ENCODE measurements at places on chromosomes 13 and 19.

- no peak for DNase-seq
These were observed 1.3 kb upstream of the ZNF30 start for GRCh38 chr19:34925278-34925855.

DNA sequence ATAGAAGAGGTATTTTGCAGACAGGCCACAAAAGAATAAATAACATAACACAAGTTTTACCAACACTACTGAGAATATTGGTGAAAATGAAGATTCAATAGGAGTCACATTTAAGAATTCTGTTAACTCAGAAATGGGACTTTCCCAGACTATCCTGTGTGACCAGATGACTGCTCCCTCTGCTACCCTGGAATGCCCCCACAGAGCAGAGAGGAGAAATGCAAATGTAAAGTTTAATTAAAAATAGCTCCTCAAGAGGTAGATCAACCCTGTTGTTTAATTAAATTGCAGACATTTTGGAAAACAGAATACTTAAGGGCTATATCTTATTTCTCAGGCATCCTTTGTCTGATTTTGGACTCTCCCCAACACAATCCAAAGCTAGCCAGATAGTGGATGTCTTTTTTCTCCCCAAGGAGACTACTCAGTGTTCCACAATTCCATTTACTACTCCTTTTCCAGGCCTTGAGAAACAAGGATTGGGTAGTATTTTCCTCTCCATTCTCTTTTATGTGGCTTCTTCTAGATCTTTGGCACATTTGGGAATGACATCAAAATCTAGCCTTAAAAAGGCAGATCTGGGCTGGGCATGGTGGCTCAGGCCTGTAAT lies 104.7 kb upstream of the TSC22D1 start:
- DNase-seq, result no peak

GRCh38 chr13:67642657-67643056 lies 412.5 kb upstream of the PCDH9 start:
- DNase-seq, result no peak

- DNase-seq, result no peak
These were observed 1.1 kb upstream of the AKAP11 start for GRCh38 chr13:42270857-42271215.

DNA sequence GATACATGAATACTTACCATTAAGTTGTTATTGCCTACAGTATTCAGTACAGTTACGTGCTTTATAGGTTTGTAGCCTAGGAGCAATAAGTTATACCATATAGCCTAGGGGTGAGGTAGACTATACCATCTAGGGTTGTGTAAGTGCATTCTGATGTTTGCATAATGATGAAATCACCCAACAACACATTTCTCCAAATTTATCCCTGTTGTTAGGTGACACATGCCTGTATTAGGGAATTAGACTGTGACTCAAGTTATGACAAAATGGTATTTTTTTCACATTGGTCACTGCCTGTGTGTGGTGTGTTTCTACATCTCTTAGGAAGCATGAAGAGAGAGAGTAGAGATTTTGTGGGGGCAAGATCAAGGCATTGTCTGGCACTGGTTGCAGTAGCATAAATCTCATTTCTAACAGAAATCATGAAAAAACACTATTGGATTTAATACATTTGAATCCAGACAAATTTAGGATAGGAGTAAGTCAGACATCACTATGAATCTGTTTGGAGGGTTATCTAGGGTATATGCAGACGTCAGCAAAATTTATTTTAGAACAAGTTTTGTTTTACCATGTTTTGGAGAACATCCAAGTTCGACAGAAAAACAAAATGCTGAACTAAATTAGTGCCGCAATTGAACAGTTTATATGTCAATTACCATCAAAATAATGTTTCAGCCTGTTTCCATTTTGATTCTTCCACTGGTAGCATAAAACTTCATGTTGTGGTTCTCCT lies 332.1 kb downstream of the LMO7 start:
- no peak for DNase-seq

- no peak for DNase-seq
These were observed 169.4 kb upstream of the MIR17HG start for GRCh38 chr13:91178099-91178498.

- DNase-seq, result no peak
These were observed 169.8 kb downstream of the ATP8A2 start for GRCh38 chr13:25541434-25542123.

- DNase-seq, result no peak
These were observed 5.8 kb downstream of the LSR start for GRCh38 chr19:35254341-35255297.

- no peak for DNase-seq
These were observed 3.1 kb downstream of the AKAP11 start for GRCh38 chr13:42275098-42275471.

DNA sequence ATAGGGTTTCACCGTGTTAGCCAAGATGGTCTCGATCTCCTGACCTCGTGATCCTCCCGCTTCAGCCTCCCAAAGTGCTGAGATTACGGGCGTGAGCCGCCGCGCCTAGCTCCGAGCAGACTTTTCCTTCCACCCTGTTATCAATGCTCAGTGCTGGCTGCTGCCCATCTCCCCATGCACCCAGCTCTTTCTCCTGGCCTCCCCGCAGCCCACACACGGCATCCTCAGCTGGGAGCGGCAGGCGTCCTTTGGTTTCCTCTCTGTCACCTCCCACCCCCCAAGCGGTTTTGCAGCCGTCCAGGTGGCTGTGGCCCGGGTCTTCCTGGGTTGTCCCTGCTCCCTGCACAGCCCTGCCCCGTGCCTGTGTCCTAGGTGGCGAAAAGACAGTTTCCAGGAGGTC lies 12.1 kb downstream of the PRR22 start:
- no peak for DNase-seq

- peak; percentile 44 for DNase-seq
These were observed 7.2 kb downstream of the WDR18 start for GRCh38 chr19:991174-991931.

DNA sequence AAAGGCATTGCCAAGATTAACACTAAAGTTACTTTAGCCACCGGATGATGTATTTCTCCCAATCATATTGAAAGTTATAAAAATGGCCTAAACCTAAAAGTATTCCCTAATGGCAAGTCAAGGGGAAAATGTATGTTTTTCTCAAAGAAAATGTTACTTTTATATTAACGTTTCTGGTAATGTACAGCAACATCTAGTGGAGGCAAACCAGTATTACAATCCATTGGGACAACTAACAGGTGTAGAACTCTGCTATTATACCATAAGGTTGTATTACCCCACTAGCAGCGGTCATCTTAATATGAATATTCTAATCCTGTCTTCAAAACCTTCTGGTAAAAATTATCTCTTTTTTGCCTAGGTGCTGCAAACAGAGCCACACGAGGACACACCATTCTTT lies 69.2 kb downstream of the ZNF100 start:
- DNase-seq, result no peak

DNA sequence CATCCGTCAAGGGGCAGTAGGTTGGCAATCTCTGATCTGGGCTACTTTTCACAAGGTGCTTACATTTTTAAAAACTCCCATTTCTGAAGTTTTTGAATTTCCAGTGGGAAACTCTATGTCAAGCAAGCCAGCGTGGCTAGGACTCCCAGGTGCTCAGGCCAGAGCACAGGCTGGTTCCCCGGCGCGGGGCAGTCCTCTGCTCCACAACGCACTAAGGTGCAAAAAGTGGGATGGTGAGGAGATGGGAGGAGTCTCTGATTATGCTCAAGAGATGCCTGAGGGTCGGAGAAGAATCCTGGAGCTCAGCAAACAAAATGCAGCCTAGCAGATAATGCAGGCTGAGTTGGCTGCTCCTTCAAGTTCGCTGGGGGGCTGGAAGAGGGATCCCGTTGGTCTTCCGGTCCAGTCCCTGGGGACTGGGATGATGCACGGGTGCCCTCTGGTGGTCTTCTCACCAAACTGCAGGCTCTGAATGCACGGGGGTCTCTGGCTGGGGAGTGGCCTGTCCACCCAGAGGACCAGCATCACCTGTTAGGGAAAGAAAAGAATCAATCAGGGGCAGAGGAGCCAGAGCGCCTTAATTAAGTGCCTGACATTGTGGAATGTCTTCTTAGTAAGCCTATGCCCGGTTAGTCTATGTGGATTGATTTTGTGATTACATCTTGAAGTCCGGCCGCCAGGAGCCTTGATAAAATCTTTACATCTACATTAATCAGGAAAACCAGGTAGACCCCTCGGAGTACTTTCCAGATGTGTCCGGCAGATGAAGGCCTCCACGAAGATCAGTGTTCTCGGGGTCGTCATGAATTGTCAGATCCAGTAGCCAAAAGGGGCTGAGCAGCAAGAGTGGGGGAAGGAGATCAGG lies 244.4 kb upstream of the MAB21L1 start:
- no peak for DNase-seq
